NCI-H1417 treated with DMSO at 0.1 percent for 48 hours (cell line): ENCODE measurements at places on chromosomes 5 and 9.

GRCh38 chr5:122064992-122065391 lies 13.1 kb downstream of the LOX start:
- no peak for DNase-seq

GRCh38 chr9:119838210-119838609 lies 469.0 kb upstream of the BRINP1 start:
- no peak for DNase-seq

DNA sequence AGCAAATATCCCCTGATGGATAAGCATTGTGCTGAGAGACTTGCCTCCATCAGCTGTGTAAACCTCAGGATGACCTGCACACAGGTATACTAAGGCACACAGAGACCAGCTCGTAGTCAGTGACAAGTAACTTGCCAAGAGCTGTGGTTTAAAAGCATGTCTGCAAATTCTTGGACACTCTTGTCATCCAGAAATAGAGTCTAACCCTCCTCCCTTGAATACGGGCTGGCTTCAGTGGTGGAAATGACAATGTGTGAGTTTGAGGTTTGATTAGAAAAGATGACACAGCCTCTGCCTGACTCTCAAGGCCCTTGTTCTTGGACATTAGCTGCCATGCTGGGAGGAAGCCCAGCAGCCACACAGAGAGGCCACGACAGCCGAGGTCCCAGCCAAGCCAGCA lies 114.4 kb downstream of the GADD45G start:
- no peak for DNase-seq

- DNase-seq = no peak
These were observed 88.7 kb downstream of the UHRF2 start for GRCh38 chr9:6501526-6502210.

GRCh38 chr5:81626524-81626923 lies 124.4 kb downstream of the SSBP2 start:
- DNase-seq = no peak

- no peak for DNase-seq
These were observed 293.5 kb downstream of the CDH10 start for GRCh38 chr5:24351285-24351684.

DNA sequence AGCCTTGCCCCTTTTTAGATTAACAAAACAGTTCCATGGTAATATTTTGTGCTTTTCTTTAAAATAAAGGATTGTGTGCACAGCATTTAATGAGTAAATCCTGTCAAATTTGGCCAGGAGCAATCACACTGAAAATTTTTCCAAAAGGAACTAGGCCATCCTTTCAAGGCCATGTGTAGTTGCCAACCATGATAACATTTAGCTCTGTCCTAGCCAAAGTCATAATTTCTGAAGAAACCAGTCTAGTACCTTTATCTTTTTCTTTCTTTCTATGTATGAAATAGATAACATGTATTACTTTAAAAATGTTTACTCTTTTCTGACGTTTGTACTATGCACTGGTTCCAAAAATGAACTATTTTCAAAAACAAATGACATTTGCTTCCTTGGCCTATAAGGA lies 143.7 kb downstream of the PBX3 start:
- no peak for DNase-seq

DNA sequence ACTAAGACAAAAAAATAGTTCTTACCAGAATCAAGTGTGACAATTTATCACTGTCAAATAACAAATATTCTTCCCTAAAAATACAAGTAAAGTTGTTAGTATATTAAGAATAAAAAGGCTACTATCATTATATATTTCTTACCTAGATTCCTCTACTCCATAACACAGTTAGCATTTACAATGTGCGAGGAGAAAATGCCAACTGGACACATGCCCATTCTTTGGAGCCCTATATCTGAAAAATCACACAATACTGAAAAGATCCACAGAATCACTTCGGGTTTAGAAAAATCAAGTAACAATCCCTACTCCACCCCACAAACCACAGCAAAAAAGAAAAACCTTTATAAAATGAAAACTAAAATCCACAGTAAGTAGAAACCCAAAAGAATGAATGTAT lies 70.9 kb downstream of the PKD2L2 start:
- DNase-seq = no peak

GRCh38 chr9:82934949-82935348 lies 128.0 kb downstream of the RASEF start:
- DNase-seq = no peak

GRCh38 chr5:114380721-114381120 lies 18.9 kb downstream of the KCNN2 start:
- DNase-seq = no peak

DNA sequence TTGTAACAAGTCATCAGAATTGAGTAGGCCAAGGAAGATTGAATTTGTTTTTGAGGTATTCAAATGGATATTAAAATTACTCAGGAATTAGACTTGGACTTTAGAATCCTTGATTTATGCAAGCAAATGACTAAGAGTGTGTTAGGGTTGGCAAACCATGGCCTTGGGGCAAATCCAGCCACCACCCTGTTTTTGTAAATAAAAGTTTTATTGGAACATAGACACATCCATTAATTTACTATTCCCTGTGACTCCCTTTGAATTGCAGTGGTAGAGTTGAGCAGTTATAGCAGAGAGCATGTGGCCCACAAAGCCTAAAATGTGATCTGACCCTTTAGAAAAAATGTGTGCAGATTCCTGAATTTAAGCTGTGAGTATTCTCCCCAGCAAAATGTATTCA lies 115.6 kb downstream of the WDR70 start:
- DNase-seq = no peak

- no peak for DNase-seq
These were observed at the start of gene EGFL7 for GRCh38 chr9:136662656-136663581. EGFL7 (plus strand) TSS chr9:136662916; CDS start chr9:136668283, 5,367 bp downstream.

DNA sequence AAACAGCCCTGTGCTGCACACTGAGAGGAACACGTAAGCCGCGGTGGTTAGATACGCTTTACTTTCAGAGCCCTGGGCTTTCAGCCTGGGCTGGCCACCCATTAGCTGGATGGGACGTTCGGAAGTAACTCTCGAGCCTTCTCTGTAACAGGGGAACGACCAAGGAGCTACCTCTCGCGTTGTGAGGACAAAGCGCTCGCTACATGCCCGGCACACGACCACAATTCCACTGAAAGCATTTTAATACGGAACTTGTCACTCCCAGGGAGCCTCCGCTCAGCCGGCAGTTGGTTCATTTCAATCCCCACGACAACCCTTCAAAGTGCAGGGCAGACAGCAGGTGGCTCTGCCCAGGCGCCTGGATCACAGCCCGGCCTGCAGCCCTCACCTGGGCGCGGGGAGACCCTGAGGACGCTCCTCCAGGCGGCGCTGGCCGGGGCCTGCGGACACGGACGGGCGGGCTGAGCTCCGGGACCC lies 368 bp downstream of the SURF1 start:
- no peak for DNase-seq

DNA sequence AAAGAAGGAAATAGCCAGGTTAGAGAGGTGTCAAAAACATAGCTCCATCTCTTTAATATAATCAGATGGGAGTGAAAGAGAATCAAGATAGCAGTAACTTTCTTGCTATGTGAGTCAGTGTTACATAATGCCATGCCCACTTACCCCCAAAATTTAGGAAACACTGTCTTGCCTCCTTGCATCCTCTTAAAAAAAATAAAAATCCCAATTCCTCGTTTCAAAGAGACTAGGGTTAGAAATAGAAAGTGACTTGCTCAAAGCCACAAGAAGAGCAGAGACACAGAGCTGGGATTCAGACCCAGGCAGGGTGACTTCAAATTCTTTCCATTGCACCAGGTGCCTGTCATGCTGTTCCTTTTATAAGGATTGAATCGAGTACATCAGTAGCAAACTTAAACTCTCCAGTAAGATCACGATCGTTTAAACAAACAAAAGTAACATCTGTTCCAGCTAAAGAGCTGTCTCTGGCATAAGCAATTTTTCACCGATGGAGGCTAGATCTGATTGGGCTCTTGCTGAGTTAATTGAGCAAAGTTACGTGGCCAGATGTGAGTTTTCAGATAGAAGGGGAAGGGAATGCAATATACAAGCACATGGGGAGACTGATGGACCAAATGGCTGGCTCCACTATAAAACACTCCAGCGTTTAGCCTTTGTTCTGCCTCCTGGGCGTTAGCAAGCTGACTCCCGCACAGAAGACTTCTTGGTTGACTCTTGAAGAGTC lies 176.9 kb downstream of the PALM2AKAP2 start:
- DNase-seq = peak; percentile 6

DNA sequence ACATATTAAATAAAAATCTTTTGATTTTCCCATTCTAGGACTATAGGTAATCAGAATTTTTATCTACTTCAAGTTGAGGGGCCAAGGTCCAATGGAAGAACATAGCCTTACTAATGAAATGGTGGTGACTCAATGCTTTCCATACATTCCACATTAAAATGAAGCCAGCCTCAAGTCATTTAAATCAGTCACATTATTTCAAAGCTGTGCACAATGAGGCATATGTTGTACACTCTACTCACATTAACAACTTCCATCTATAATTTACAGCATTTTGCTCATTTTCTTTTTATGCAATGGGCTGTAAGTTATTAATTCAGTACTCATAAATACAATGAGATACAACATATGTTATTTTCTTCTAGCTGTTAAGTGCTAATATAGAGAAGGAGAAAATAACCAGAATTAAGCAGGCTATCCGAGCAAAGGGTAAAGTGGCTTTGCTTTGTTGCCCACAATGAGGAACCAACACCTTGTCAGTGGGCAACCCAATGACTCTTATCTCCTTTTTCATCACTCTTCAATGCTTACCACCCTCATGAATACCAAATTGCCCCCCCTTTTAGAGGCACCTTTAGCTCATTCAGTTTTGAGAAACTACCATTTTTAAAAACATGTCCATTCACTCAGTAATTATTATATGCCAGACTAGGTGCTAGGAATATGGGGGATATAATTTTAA lies 52.4 kb downstream of the TTLL11 start:
- no peak for DNase-seq

- DNase-seq = no peak
These were observed 5.5 kb downstream of the QRFP start for GRCh38 chr9:130890870-130891687.

GRCh38 chr5:125463466-125464092 lies 717.1 kb upstream of the ZNF608 start:
- DNase-seq = no peak

DNA sequence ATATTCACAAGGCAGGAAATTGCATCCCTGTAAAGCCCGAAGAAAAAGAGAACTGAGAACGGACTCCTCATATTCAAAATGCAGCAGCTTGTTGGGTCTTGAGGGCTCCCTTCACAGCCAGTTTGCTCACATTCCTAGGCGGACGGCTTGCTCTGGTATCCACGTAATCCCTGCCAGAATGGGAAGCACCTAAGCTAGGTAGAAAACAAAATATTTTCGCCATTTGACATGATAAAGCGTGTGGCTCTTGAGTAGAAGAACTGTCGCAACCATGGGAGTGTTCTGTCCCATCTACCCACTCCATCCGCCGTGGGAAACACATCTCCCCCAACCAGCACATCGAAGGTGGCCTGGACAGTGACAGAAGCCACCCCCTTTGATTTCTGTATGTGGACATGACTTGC lies 183.1 kb downstream of the GAS1 start:
- DNase-seq = no peak

DNA sequence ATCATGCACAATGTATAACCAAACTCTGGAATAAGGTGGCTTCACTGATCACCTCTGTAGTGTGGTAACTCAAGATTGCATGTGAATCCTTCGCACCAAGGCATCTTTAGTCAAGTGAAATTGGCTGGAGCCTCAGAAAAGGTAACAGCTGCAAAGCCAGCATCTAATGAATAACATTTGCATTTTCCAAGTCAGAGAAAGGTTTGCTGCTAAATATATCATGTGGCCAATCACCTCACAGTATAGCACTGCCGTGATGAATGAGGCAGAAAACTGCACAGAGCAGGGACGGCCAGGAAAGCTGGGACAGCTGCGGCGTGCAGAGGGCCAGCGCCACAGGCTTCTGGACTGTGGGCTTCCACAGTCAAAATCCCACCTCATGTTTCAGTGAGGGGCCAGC lies 18.5 kb downstream of the MRPS27 start:
- no peak for DNase-seq

GRCh38 chr5:38994324-38994927 lies 79.8 kb downstream of the RICTOR start:
- DNase-seq = no peak

- no peak for DNase-seq
These were observed 21.0 kb upstream of the TLX3 start for GRCh38 chr5:171288066-171288465.

DNA sequence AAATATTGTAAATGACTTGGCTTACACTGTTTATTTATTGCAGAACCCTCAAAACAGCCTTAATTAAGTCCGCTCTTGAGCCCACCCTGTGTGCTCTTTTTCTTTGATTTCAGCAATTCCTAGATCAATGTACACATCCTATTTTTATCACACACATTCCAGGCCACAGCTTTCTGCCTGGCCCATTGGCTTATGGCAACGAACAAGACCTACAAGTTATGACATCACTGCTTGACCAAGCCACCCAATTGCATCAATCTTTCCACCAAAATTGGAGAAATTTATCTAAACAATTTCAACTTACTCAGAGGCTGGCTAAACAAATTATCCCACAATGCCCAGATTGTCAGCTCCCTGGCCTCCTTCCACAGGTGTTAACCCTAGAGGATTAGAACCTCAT lies 158.4 kb downstream of the CPLANE1 start:
- no peak for DNase-seq

DNA sequence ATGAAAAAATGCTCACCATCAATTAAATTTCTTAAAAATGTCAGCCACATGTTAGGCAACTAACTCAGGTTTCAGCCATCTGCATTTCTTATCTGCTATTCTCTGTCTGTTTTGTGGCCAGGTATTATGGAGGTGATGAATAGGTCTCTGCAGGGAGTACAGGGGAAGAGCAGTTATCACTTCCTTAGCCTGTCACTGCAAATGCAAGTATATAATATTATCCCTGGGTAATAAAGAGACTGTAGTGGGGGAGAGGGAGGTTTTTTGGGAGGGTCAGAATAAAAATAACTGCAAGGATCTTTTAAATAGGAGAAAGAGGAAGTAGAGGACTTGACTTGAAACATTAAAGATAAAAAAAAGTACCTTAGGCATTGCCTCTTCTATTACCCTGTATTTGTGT lies 49.6 kb upstream of the PTGER4 start:
- DNase-seq = no peak

GRCh38 chr5:178143901-178144300 lies 9.8 kb downstream of the NHP2 start:
- no peak for DNase-seq

DNA sequence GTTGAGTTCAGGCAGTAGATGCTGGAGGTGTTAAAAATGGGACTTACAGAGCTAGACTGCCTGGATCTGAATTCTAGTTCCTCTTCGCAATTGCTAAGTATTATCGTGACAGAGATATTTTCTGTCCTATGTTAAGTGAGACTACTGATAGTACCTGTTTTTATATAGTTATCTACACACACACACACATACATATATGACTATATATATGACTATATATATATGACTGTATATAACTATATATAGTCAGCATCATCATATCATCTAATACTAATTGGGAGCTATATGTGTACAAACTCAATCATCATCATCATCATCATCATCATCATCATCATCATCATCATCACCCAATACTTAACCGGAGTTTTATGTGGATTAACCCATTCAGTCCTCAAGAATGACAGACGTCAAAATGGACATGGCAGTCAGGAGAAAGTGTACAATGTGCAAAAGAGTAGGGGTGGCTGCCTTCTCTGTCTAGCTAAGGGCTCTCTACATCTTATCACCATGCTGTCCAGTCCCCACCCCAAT lies 7.3 kb downstream of the PIK3R1 start:
- DNase-seq = no peak

- DNase-seq = no peak
These were observed 25.2 kb downstream of the MAP3K1 start for GRCh38 chr5:56840597-56840996.

GRCh38 chr5:28344836-28345433 lies 1306.5 kb upstream of the CDH9 start:
- peak; percentile 3 for DNase-seq

GRCh38 chr5:177023303-177023664 lies 788 bp downstream of the ZNF346 start:
- DNase-seq = no peak
